ENCODE measurements at places on chromosomes 2 and 18.

DNA sequence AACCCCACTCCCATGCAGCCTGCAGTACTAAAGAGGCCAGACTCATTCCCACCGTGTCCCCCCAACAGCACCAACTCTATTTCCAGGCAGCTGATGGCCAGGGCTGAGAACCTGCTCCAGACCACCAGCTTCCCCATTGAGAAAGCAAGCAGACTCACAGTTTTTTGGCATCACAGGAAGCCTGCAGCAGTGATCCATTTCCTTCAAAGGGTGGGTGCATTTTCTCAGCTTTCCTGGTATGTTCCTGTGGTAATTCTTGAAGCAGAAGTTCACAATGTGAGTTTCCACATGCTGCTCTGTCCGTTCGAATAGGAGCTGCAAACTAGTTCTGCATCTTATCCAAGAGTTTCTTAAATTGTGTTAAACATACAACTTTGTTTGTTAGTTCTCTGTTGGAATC lies 1249.6 kb upstream of the FAM98A start:
- no peak for DNase-seq

- no peak for DNase-seq
These were observed 97.5 kb downstream of the SH3YL1 start for GRCh38 chr2:166381-166780.

- DNase-seq: no peak
These were observed 64.2 kb upstream of the CDCA7 start for GRCh38 chr2:173290518-173290917.

GRCh38 chr2:238924032-238924431 lies 76.1 kb downstream of the TWIST2 start:
- no peak for DNase-seq

GRCh38 chr2:36756438-36756837 lies 59.9 kb downstream of the VIT start:
- no peak for DNase-seq

DNA sequence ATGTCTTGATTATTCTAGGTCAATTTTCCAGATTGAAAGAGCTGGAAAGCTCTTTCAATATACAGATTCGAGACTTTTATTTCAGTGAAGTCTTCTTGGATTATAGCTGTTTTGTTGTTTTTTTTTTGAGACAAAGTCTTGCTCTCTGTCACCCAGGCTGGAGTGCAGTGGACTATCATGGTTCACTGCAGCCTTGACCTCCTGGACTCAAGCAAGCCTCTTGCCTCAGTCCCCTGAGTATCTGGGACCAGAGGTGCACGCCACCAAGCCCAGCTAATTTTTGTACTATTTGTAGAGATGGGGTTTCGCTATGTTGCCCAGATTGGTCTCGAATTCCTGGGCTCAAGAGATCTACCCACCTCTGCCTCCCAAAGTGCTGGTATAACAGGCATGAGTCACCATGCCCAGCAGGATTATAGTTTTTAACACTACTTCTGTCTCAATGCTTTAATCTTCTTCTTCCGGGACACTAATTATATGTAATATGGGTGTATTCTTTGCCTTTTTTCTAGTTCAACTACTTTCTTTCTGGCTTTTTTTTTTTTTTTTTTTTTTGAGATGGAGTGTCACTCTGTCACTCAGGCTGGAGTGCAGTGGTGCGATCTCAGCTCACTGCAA lies 62.3 kb downstream of the USP37 start:
- no peak for DNase-seq

DNA sequence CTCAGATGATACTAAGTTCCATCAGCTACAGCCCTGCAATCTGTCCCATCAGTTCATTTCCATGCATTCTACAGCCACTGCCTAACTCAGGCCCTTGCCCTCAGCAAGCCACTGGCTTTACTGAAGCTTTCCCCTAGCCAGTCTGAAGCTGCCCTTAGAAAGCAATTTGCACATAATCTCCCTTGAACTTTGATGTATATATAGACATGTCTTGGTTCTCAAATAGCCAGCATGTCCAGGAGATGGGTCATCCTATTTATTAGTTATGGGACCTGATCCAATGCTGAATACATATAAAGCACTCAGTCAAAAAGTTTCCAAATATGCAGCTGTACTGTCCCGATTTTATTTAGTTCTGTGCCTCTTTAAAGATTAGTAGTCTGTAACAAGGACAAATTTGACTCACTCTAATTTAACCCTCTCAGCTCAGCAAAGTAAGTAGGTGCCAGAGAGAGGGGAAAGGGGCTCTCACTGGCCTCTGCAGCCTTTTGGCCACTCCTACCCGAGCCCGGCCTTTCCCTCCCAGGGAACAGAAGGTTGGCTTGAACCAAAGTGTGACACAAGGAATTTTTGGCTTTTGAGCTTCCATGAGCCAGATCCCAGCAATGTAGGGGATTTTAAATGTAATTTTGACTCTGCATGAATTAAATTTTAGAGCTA lies 70.7 kb downstream of the CCDC93 start:
- no peak for DNase-seq

DNA sequence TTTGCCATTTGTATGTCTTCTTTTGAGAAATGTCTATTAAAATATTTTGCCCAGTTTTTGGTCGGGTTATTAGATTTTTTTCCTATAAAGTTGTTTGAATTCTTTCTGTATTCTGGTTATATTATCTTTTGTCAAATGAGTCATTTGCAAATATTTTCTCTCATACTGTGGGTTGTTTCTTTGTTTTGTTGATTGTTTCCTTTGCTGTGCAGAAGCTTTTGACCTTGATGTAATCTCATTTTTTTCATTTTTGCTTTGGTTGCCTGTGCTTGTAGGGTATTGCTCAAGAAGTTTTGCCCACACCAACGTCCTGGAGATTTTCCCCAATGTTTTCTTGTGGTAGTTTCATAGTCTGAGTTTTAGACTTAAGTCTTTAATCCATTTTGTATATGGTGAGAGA lies 245.7 kb downstream of the ADCYAP1 start:
- no peak for DNase-seq

DNA sequence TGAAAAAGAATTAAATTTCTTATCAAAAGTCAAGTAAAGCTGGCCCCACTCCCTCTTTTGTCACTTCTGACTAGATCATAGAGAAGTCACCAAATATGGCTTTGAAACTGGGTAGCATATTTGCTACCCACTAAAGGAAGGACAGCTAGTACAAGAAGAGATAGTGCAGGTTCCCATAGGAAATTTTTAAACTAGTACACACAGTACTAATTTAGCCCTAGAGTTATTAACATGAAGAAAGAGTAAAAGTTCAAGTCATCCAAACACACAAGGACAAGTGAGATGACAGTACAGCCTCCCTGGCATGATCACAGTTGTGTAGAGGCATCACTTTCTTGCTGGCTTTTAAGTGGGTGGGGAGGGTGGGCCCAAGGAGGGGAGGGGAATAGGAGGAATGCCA lies 100.9 kb downstream of the IRS1 start:
- DNase-seq: no peak

GRCh38 chr2:73033142-73033765 lies 38.3 kb downstream of the SFXN5 start:
- DNase-seq: no peak

GRCh38 chr18:59952283-59953007 lies 52.6 kb downstream of the PMAIP1 start:
- no peak for DNase-seq

DNA sequence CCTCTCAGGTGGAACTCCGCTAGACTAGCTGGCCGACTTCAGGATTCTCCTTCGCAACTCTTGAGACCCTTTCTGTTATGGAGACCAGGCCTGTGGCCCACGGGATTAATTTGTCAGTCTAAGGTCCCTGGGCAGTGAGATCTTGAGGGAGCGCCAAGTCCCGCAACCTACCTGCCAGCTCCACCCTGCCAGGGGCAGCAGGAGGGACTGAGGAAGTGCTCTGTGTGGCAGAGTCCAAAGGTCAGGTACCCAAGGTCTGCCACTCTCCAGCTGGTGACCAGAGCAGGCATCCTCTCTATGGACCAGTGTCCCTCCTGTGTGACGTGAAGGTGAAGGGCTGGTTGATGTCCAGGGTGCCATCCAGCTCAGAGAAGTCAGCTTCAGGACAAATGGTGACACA lies 4.3 kb upstream of the SPATA3 start:
- no peak for DNase-seq

GRCh38 chr2:227818675-227819397 lies 5.2 kb downstream of the CCL20 start:
- DNase-seq: peak; percentile 45

- no peak for DNase-seq
These were observed 445.8 kb upstream of the RAB12 start for GRCh38 chr18:8163286-8163959.

- DNase-seq: no peak
These were observed 91.5 kb upstream of the BCL11A start for GRCh38 chr2:60644951-60645350.

DNA sequence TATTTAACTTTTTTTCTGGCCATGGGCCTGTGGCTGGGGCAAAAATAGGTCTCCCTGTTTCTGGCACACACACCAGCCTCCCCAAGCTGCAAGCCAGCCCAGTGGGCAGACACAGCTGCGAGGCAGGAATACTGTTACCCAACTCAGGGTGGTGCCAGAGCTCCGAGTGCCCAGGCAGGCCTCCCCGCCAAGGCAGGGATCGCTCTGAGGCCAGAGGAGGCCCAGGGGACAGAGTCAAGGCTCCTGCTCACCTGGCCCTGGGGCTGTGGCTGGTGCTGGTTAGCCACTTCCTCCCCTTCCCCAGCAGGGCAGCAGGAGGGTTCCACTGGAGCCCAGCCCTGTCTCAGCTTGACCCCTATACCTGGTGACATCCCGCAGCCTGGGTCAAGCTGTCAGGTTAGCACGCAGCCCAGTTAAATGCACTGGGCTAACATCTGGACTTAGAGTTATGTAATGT lies 67.1 kb upstream of the EPAS1 start:
- DNase-seq: no peak

GRCh38 chr2:230798769-230799399 lies 65.9 kb upstream of the ITM2C start:
- DNase-seq: no peak

DNA sequence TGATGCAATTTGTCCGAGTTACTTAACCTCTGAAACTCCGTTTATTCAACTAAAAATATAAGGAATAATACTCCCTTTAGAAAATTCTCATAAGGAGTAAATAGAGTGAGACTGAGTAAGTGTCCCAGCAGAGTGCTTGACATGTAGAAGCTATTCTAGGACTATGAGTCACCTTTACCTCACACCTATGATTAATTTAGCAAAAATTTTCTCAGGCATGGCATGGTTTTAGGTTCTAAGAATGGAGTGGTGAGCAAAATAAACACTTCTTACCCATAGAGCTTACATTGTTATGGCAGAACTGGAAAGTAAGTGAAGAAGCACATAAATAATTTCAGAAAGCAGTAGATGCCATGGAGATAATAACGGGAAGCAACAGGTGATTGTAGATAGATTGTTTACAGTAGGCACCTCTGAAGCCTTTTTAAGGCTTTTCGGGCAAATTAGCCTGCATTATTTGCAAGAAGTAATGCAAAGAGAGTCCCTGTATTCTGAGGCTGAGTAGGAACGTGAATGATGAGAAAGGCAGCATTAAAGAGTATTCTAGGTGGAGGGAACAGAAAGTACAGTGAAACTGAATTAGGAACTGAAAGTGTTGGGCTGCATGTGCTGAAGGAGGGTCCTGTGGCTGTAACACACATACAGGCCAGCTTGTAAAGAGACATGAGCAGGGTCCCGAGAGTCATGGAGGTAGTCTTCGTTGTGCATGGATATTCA lies 209.2 kb downstream of the ZNF407 start:
- no peak for DNase-seq

DNA sequence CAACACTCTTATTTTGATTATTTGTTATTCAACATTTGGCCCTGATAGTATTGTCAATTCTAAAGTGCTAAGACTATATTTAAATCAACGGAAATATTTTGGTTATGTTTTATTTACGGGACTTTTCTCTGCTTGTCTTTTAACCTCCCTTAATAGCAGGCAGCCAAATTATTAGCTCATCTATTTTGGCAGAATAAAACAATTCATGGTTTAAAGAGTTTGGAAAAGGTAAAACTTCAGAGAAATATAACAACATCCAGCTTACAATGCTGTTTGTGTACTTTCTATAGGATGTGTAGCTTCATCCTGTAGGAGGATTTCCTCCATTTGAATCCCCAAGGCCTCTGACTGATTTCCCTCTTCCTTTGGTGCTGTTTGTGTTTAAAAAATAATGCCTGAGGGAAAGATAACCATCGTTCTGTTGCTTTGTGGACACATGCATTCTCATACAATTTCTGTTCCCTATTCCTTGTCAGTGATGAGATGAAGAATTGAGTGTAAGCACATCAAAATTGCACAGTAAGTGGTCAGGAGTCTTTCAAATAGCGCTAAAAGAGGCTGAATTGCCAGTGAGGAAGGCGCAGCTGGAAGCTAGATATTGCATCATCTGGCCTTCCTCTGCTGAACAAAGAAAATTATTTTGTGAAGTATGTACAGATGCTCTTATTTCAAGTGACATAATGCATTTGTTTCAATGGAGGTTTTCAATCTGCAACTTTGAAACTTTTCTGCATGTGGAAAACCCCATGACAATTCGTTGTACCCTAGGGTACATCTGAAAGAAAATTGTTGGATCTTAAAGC lies 80.3 kb downstream of the CD28 start:
- DNase-seq: no peak

DNA sequence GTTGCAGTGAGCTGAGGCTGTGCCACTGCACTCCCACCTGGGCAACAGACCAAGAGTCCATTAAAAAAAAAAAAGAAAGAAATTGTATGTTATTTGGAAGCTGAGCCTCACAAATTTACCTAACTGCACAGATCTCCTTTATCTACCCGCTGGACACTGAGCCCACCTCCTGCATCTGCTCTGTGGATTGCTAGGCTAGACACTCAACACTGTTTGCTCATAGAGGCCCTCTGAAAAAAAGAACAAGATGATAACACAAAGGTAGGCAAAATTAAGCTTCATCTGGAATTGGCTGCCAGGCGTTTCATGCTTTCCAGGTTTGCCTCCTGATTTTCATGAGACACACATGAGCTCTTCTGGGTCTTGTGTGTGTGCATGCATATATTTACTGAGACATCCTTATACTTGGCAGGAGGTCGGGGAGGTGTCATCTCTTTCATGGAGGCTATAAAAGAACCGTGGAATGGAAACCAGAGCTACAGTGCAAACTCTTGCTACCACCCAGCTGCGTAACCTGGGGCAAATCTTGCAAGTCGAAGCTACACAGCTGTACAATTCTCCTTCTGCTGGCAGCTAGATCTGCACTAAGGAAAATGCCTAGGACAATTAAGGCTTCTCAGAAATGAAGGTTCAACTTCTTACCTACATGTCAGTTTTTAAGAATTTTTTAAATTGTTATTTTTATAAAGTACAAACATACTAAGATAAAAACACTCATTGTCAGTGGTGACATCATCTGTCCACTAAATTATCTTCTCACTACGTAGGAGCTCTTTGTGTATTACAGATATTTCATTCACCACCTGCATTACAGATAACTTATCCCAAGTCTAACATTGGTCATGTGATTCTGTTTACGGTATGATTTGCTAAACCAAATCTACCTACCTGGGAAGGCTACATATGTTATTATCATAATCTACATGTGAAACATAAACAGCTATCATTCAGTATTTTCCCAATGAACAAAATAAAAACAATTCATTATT lies 63.1 kb downstream of the CABYR start:
- no peak for DNase-seq

DNA sequence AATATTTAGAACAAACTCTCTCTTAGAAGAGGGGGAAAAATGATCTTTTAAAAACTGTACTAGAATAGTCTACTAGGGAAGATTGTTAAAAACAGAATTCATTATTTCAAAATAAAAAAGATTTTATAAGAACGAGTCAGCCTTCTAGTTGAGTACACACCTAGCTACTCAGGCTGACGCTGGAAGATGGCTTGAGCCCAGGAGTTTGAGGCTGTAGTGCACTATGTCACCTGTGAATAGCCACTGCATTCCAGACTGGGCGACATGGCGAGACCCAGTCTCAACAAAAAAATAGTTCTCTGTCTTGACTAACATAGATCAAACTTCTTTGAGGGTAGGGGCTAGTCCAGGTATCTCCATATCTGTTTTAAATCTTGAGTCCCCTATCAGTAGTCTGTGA lies 33.9 kb downstream of the ERLEC1 start:
- DNase-seq: no peak

Data from C1 segment of cervical spinal cord (tissue), 14 donors.